ENCODE measurements at places on chromosomes 2 and 18. TPM values are rescaled to one million over a fixed set of nuclear protein-coding genes. Genes with fewer than 3 reads are reported as not detected.

The PXDN gene
- 171 TPM for total RNA-seq

The KCNIP3 gene
- total RNA-seq = 6.1 TPM

The M1AP gene
- not detected for total RNA-seq

The MORN2 gene
- 37.9 TPM for total RNA-seq

The CXCR1 gene
- not detected for total RNA-seq

The UGT1A8 gene
- not detected for total RNA-seq

The HOXD12 gene
- not detected for total RNA-seq

The IL36RN gene
- total RNA-seq = not detected

The PPP1R1C gene
- total RNA-seq = 3.3 TPM

The SRD5A2 gene
- not detected for total RNA-seq

The ALK gene
- total RNA-seq = not detected

The RSAD2 gene
- total RNA-seq = 1.2 TPM

The COL6A3 gene
- total RNA-seq = 202 TPM

The SATB2 gene
- 10.3 TPM for total RNA-seq

The ATOH8 gene
- total RNA-seq = 13.1 TPM
